RPMI8226 (cell line): ENCODE measurements at places on chromosomes 12 and 14.

DNA sequence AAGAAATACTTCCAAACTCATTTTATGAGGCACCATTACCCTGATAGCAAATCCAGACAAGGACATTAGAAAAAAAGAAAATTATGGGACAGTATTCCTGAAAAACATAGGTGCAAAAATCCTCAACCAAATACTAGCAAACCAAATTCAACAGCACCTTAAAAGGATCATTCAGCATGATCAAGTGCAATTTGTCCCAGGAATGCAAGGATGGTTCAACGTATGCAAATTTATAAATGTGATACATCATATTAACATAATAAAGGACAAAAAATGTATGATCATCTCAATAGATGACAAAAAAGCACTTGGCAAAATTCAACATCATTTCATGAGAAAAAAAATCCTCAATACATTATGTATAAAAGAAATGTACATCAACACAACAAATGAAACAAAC, 162.9 kb downstream of the DUSP6 start:
- DNase-seq, result no peak

- DNase-seq, result no peak
Observed at GRCh38 chr12:89768586-89769482, 60.2 kb upstream of the ATP2B1 start.

DNA sequence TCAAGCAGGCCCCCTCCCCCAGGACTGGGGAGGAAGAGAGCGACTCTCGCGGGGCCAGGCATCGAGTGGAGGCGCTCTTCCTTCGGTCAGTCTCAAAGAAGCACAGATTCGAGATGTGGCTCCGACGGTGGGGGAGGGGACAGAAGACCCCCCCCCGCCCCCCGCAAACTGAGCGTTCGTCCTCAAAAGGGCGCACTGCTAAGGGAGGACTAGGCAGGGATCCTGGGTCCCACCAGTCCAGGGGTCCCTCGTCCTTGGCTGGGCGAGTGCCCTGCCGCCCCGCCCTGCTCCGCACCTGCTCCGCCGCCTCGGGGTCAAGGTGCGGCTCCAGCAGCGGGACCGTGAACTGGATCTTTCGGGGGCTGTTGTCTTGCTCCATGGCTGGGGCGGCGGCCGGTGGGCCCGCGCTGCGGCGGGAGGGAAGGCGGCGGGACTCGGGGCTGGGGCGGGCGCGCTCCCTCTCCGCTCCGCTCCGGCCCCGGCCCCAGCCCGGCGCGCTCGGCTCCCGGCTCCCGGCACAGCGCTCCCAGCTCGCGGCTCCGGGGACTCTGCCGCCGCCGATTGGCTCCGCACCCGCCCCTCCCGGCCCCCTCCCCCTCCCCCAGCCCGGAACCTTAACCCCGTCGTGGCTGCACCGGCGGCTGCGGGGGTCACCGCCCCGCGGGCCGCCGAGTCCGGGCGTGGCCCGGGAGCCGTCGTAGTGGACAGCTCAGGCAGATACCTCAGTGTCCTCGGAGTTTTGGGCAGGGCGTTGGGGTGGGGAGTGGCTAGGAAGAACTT, at the start of gene PPP1R1A:
PPP1R1A (minus strand) TSS at position 550 of the 780 bp plus-strand sequence; CDS start at position 379, 171 bp downstream.
- no peak for DNase-seq

GRCh38 chr14:54410215-54410614, 13.4 kb downstream of the CDKN3 start:
- DNase-seq, result no peak

DNA sequence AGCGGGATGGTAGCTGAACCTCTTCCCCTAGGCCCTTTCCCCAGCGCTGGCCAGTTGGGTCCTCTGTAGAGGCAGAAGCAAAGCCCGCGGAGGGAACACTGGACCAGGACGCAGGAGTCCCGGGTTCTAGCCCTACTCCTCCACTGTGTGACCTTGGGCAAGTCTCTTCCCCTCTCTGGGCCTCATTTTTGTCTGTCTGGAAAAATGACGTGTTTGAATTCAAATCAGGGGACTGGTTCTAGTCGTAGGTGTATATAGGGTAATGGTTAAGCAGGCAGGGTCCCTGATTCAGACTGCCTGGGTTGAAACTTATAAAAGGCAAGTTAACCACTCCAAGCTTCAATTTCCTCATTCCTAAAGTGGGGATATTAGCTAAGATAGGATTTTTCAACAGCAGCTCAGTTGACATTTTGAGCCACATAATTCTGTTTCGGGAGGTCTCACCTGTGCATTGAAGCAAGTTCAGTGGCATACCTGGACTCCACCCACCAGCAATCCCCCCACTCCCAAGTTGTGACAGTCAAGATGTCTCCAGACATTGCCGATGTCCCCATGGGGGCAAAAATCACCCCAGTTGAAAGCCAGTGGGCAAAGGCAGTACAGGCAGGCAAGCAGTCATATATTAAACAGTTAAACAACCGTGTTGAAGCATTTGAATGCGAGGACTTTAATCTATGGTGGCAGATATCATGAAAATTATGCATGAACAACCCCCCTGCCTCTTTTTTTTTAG, 899 bp downstream of the TPCN1 start:
- DNase-seq, result no peak
